ENCODE measurements at places on chromosomes 11 and 22. TPM values are rescaled to one million over a fixed set of nuclear protein-coding genes. Genes with fewer than 3 reads are reported as not detected.
A peak's percentile ranks its signal among the peaks of the same experiment; 100 is the strongest.

Gene AQP11
- 0.23 TPM for total RNA-seq

Gene HOATZ
- total RNA-seq = not detected

Gene DSCAML1
- not detected for total RNA-seq

Gene ANO9
- total RNA-seq = 0.17 TPM

- peak; percentile 73 for DNase-seq
These were observed 4.8 kb downstream of the SDF2L1 start for GRCh38 chr22:21646608-21647590.

DNA sequence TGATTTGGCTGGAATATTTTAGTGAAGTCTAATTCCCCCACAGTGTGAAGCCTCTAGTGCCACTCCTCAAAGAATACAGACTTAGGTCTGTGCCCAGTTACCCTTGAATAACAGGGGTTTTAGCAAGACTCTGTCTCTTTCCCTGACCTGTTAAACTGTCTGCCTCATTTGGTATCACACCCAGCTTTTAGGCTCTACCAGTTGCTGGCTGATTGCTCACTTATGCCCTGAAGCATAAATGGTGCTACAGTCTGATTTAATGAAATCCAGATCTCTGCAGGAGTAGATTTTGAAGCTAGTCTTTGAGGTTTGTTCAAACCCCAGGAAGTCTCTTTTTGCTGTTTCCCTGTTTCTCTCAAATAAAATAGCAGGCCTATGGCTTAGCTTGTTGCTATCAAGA lies 45.2 kb upstream of the LIPT2 start:
- no peak for DNase-seq

DNA sequence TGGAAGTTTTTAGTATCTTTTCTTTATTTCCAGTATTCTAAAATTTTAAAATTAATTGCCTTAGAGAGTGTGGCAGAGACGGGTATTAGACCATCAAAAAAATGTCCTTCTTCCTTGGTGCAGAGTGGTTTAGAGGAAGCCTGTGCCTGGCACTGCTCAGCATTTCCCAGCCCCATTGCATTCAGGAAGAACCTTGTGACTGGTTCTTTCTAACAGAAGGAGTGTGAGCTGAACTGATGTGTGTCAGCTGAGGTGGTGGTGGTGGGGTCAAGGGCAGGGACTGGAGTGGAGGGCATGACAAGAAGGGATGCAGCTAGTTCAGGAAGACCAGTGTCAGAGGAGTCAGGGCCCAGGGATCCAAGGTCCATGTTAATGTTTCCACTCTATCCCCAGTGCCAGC lies 58.7 kb upstream of the FDX1 start:
- no peak for DNase-seq

DNA sequence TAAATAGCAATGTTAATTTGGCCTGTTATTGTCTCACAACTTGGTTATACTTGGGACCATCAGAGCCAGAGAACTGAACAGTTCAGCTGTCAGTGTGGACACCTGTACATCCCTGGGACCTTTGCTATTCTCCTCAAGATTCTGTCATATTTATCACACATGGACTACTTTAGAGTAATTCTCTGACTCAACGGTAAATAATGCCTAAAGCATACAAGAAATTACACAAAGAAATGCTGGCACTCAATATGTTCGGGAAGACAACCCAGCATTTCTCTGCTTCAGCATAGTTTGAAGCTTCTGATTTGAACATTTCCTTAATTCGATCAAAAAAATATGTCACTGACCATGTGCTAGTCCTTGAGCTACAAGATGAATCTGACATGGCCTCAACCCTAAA lies 34.6 kb upstream of the MMP13 start:
- no peak for DNase-seq

DNA sequence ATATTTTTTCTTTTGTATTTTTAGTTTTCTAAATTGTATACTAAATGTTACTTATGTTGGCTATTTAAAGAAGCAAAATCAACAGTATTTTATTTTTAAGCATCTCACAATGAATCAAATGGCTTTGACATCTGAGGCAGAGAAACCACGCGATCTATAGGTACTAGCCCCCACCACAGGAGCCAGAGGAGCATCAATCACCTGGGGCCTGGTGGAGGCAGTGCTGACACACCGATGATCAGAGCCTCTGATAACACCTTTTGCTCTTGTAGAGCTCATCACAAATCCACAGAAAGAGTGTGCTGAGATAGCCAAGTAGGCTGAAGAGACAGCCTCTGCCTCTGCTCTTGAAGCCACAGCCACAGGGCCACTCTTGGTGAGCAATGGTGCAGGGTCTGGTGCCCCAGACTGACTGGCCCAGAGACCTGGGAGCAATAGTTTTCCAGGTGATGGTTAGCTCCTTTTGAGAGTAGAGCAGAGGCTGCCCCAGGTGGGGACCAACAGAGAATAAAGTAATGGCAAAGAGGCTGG lies 25.2 kb downstream of the HIRA start:
- DNase-seq = no peak

- no peak for DNase-seq
These were observed 189.2 kb downstream of the CSNK2A3 start for GRCh38 chr11:11163669-11164333.

DNA sequence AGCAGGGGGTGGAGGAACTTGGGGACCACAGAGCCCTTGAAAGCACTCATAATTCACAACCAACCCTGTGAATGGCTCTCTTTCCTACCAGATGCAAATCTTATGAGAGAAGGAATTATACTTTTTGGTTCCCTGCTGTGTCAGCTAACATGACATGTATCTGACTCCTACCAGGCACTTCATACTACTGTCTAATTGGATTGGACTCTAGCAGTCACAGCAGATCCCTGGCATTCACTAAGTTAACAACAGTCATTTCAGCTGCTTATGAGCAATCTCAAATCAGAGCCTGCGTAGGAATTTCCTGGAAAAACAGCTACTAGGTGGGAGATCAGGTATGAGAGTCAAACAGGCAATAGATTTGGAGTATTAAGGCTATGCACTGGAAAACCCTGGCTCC lies 11.1 kb upstream of the ENDOD1 start:
- DNase-seq = no peak

DNA sequence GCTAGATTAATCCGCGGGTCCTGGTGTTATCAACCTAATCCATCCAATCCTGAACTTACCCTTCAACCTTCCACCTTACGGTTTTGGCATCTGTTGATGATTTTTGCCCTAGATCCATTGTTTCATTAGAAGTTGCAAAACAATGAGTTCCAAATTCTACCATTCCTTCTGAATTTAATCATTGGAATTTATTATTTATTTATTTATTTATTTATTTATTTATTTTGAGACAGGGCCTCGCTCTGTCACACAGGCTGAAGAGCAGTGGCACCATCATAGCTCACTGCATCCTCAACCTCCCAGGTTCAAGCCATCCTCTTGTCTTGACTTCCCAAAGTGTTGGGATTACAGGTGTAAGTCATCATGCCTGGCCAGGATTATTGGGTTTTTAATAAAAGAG lies 20.3 kb upstream of the VPS37C start:
- no peak for DNase-seq

DNA sequence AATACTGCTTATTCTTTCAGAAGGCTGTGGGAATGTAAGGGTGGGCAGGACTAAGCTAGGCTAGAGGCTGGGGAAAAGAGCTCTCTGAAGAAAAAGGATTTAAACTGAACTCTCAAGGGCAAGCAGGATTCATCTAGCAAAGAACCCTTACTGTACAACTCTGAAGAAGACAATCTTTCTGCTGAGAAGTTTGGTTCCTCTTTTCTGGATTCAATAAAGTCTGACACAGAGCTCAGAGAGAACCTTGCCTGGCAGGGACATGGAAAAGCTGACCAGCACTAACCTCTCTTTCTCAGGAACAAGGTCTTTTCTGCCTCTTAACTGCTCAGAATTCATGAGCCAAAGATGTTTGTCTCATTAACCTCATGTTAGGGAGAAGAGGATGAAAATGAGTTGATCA lies 388.4 kb upstream of the DDI1 start:
- DNase-seq = no peak

All from Daoy (cell line).